ENCODE measurements at places on chromosomes 7 and 10.

- DNase-seq = no peak
Measured at GRCh38 chr10:122375679-122376160, 1.2 kb downstream of the PLEKHA1 start.

GRCh38 chr7:71566991-71567390 lies 435.0 kb downstream of the GALNT17 start:
- DNase-seq = no peak

- no peak for DNase-seq
Measured at GRCh38 chr10:12531305-12532220, 182.2 kb downstream of the CAMK1D start.

GRCh38 chr10:43202657-43203447 lies 64.0 kb downstream of the RASGEF1A start:
- peak; percentile 82 for DNase-seq

GRCh38 chr10:71600849-71601248 lies 118.7 kb downstream of the C10orf105 start:
- DNase-seq = no peak

DNA sequence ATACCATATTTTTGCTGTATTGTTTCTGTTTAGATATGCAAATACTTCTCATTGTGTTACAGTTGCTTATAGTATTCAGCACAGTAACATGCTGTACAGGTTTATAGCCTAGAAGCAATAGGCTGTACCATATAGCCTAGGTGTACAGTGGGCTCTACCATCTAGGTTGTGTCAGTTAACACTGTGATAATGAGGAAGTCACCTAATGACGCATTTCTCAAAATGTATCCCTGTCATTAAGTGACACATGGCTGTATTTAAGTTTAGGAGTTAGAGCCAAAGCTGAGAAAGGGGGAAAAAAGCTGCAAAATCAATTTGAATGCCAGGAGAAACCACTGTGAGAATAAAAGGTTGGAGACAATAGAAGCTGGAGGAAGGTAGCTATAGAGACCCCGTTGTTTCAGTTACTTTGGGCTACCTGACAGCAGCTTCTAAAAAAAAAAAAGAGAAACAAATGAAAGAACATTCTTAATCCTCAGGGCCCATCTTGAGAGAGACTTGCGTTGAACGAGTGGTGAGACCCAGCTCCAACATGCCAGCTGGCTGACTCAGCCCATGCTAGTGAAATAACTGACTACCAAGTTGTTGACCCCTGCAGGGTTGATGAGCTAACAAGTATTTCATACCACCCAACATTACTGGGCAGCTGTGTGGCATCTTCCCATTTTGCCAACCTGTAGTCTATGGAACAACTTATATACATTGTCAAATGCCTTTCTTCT lies 8.7 kb downstream of the STARD3NL start:
- no peak for DNase-seq

DNA sequence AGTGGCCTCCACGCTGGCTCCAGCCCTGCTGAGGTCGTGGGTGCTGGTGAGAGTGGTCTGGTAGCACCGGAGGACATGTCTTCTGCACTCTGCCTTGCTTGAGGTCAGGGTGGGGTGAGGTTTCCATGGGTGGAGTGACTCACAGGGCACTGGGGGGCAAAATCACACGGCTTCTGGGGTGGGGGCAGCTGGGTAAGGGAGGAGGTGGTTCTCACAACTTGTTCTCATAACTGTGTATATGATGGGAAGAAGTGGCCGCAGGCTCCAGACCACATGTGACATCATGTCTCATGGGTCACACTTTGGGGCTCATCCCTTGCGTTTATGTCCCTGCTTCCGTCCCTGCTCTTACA lies 884 bp upstream of the PRF1 start:
- DNase-seq = no peak

Measured in GM13976 (cell line).